ENCODE measurements at places on chromosomes 11 and 22. TPM values are rescaled to one million over a fixed set of nuclear protein-coding genes. Genes with fewer than 3 reads are reported as not detected.

The KDM4D gene
- total RNA-seq = 1.7 TPM

The OR2AT4 gene
- total RNA-seq = not detected

The TIGD3 gene
- 3.0 TPM for total RNA-seq

The TRPC6 gene
- total RNA-seq = 4.2 TPM

The UBQLN3 gene
- under 0.01 TPM for total RNA-seq

The OR6T1 gene
- not detected for total RNA-seq

The NECTIN1 gene
- 12.8 TPM for total RNA-seq

The HBG1 gene
- total RNA-seq = 20.7 TPM

The LARGE2 gene
- 0.25 TPM for total RNA-seq

The IGLL1 gene
- not detected for total RNA-seq

The GAL gene
- total RNA-seq = 0.25 TPM

The TALDO1 gene
- total RNA-seq = 56.3 TPM

The POTEH gene
- total RNA-seq = not detected

The SMIM35 gene
- total RNA-seq = not detected

The SLC17A6 gene
- total RNA-seq = 6.1 TPM

The ARHGAP20 gene
- total RNA-seq = 52.4 TPM

The LSP1 gene
- total RNA-seq = 0.98 TPM

The IFITM1 gene
- 3.9 TPM for total RNA-seq

The LDHAL6A gene
- total RNA-seq = 0.25 TPM

The CRYBB2 gene
- total RNA-seq = 0.25 TPM

The ZNF280A gene
- total RNA-seq = not detected

The RIMBP3B gene
- total RNA-seq = 0.98 TPM

The UBQLNL gene
- total RNA-seq = under 0.01 TPM

The ZNF215 gene
- 4.2 TPM for total RNA-seq

The ZNF143 gene
- 24.6 TPM for total RNA-seq
